NCI-H1417 treated with DMSO at 0.1 percent for 48 hours (cell line): ENCODE measurements at places on chromosomes 2 and 18.

DNA sequence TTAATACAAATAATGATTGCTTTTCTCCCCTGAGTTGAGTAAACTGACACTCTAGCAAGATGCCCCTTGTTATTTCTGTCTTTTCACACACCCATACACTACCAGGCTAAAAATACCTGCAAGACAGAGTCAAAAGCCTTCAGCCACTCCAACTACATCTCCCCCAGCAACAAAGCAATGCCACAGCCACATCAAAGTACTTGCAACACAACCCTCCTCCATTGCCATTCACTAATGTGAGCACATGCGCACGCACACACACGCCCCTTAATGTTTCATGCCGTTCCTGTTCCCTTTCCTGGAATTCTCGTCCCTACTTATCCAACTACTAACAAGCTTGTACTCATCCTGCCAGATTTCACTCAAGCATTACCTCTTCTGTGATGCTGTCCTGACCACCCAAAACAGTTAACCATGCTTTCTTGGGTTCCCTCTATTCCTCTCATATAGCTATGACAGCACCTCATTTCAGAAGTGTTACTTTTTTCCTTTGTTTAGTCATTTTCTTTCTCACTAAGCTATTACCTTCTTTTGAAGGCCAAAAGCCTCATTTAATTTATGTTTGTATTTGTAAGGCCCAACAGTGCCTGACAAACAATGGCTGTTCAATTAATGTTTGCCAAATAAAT is 29.6 kb downstream of the SLC25A12 start:
- no peak for DNase-seq

DNA sequence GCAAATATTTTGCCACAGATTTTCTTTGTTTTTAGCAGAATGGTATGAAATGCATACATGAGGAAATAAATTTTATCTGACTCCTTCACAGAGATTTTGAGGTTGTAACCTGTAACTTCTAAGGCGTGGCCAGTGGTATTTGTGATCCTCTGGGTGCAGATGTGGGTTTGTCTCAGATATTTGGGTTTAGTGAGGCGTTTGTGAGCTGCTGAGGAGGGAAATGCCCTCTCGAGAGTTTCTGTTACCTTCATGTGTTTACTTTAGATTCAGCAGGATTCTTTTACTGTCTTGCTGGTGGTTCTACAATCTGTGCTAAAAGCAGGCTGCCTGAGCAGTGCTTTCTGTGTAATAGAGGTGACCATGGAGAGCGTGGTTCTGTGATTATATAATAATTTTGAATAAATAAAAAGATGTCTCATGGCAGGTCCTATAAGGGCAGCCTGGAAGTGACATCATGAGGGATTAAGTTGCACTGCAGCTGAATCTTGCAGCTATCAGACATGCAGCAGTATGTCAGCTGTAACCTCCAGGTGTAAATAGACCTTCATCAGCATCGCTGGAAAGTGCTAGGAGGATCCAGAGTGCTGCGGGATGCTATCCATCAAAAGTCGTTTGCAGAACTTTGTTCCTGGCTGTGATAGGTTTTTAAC is 34.1 kb downstream of the TANC1 start:
- DNase-seq, result no peak

DNA sequence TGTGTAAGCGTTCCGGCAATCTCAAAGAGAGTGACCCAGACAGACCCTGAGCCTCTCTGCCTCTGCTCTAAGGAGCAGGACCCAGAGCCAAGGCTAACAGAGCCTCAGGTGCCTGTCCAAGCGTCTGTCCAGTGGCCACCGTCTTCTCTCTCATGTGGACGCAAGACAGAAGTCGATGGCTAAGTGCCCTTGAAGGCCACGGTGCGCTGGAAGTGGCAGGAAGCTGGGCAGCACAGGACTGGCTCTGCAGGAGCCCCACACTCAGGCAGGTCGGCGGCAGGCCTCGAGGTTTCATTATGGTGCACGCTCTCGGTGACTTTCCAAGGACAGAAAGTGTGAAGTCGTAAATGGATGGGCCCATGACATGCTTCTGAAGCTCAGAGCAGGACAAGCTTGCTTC is 49.1 kb downstream of the HDAC4 start:
- DNase-seq, result no peak

DNA sequence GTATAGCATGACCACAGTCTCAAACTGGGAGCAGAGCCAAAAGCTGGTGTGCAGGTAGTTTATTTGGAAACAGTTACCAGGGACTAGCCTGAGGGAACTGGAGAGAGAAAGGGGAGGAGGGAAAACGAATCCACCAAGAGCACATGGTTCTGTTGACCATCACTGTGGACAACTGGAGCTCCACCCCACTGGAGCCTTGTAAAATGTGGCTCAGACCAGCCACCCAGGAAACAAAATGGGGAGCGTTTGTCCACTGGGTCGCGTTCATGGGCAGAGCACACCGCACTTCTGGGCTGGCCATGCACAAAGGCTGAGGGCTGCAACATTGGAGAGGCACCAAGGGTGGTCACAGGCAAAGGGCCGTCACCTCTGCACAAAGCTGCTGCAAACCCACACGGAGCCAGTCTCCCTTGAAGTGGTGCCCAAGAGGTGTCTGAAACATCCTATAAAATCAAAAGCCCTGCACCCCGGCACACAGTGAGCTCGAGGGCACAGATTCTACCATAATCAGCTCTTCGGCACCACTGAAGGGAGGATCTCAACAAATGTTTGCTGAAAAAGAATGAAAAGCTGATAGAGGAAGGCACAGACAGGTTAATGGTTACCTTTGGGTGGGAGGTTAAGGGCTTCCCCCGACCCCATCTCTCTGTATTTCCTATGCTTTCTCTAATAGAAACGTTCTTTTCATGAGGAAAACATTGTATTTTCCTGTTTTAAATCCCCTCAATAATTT is 192.9 kb downstream of the INHBB start:
- no peak for DNase-seq

- no peak for DNase-seq
These were observed 3.5 kb upstream of the CALCRL start for GRCh38 chr2:187451510-187451909.

DNA sequence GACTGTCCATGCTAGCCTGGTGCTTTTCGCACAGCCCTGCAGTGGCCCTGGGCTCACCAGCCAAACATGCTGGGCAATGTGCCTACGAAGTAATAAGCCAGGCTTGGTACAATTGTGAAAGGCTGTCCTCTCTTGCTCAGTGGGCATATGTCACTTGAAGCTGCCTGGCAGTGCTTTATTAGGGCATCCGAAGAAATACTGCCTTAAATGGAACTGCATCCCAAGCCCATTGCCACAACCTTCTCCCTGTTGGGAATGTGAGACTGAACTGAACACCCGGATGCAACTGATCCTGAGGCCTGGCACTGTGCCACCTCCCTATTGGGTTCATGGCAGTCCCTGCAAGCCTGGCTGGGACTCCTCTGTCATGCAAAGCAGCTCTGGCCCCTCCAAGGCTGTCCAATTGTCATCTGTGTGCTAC is 15.9 kb downstream of the CAPG start:
- no peak for DNase-seq

- no peak for DNase-seq
These were observed 20.8 kb upstream of the GCG start for GRCh38 chr2:162172802-162173370.

GRCh38 chr18:32195881-32196815 is 6.3 kb downstream of the MEP1B start:
- no peak for DNase-seq

DNA sequence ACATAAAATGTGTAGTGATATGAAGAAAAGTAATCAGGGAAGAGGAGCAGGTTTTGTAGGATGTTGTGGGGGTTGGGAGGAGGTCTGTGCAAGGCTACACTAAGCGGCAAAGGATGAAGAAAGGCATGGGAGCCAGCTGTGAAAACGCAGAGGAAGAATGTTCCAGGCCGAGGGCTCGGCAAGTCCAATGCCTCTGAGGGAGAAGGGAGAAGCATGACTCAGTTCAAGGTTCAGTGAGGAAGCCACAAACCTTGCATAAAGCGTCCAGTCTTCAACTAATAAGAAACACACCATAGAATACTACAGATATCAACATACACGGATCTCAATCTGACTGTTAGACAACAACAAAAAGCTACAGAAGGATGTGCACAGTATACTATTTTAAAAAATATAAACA is 16.2 kb downstream of the EPB41L3 start:
- no peak for DNase-seq

GRCh38 chr2:223051693-223052289 is at the start of gene KCNE4:
KCNE4 (plus strand) TSS chr2:223052190; CDS start chr2:223052831, 641 bp downstream.
- no peak for DNase-seq

DNA sequence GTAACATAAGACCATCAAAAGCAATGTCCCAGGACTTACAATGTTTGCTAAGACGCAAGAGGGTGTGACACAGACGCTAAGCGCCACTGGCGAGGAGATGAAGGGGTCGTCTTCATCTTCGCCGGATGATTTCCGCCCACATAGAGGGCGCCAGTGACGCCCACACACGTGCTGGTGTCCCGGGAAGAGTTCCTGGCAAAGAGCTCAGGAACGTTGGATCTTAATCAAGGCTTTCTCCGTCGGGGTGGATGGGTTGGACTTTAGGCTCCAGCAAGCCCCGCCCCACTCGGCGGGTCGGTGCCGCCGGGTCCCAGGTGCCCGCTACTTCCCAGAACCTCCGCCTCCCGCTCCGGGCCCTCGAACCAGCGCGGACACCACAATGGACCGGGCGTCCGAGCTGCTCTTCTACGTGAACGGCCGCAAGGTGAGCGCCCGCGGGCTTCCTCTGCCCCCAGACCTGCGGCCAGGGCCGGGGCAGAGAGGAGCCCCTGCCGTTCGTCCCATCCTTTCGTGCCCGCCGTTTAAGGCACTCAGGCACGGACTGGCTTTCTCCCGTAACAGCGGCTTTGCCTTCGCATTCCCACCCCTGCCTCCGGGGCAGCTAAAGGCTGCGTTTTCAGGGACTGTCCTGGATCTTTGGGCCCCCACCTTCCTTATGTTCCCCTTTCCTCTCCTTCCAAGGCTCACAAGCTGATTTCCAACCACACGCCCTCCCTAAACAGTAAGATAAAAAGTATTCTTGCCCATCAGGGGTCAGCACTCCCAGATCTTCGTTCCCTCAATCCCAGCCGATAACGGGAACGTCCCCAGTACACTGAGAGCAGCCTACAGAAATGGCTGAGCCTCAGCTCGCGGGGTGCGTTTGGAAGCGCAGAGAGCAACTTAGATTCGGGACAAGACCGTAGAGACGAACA is at the start of gene AOX1:
AOX1 (plus strand) TSS at position 285 of the 914 bp plus-strand sequence; CDS start at position 380, 95 bp downstream.
- DNase-seq, result no peak

DNA sequence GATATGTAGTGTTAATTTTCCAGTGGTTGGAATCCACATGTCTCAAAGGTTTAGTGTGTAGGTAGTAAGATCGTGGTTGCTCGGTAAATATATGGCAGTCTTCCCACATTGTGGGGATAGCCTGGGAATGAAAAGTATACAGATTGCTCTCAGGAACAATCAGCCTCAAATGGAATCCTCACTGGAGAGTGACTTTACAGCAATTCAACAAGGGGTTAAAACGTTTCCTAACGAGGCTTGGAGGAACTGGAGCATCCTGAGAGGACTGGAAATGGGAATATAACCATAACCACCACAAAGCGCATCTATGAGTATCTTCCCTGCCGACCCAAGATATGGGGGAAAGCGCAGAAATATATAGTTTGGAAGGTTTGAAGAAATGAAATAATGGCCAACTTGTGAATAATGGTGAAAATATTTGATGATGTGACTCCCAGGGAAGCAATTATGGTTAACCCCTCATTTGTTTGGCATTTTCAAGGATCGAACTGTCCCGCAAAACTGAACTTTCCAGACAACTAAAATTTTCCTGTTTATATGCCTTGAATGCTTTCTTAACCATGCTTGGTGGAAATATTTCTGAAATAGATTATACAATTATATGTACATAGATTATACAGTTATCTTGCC is 100.7 kb upstream of the FOSL2 start:
- no peak for DNase-seq

DNA sequence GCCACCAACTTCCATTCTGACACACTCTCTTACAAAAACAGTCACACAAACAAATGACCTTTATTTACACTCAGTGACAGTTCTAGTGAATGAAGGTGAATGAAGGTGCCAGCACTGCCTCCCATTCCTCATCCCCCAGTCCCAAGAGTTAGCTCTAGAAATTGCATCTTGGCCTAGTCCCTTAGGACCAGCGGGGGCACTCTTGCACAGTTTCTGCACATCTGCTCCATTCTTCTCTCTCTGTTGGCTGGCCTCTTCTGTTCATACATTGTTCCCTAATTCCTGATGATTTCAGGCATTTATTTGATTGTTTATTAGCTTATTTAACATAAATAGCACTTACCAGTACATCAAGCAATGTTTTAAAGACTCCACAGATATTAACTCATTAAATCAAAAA is 30.9 kb downstream of the GAREM1 start:
- no peak for DNase-seq

- no peak for DNase-seq
These were observed 9.2 kb upstream of the ADCY3 start for GRCh38 chr2:24929230-24929629.

DNA sequence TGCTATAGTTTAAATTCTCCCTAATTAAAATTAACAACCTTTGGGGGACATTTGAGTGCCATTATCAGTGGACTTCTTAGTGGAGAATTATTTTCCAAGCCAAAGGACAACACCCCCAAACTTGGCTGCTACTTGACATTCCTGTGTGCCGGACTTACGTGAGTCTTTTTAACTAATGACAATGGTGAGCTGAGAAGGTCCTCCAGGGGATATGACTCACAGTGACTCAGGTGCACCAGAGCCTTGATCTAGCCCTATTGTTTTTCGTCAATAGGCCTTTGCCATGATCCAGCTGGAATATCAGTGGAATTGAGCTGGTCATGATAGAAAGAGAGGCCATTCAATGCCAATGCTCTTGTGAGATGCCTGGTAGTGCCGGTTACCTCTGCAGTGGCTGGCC is 118.1 kb upstream of the CXCR4 start:
- DNase-seq, result no peak

GRCh38 chr2:109707281-109708147 is 86.6 kb upstream of the RGPD5 start:
- no peak for DNase-seq

DNA sequence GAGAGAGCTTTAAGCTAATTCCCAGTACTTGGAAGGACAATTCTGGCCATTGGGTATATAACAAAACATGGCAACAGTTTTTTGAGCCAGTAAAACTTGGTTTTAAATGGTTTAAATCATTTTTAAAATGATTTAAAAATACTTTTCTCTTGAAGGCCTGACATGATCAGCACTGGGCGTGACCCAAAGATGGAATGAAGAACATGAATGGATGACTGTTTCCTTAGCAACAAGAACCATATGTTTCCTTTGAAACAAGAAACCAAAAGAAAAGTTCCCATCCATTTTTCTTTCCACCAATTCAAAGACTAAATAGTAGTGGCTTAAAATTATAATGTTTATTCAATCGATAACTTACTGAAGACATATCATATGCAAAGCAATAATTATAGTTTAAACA is 348.3 kb upstream of the FIGN start:
- DNase-seq, result no peak

GRCh38 chr2:233892793-233893192 is 24.4 kb upstream of the TRPM8 start:
- DNase-seq, result no peak

GRCh38 chr2:33099989-33100388 is 153.2 kb downstream of the LTBP1 start:
- no peak for DNase-seq

DNA sequence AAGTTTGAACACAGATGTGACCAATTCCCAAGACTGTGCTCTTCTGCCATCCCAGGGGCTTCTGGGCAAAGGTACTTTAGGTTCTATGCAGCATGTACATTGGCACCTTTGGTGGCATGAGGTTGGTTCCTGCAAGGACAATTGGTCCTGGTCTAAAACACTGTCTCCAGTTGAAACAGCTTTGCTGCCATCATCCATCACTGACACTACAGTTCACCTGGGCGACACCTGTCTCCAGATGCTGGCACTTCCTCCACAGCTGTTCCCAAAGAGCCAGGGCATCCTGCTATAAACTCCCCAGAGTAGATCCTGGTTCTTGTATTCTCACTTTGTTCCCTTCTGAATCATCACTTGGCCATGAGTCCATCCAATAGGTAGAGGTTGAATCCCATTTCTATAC is 60.6 kb downstream of the FHOD3 start:
- DNase-seq, result no peak
